ENCODE measurements at places on chromosomes 4 and X. TPM values are rescaled to one million over a fixed set of nuclear protein-coding genes. Genes with fewer than 3 reads are reported as not detected.

GRCh38 chrX:118212817-118213183 lies 96.2 kb upstream of the KLHL13 start:
- no peak overlapping the region for H3K27ac ChIP-seq
- H3K36me3 ChIP-seq: no peaks in the 10 kb centered on the region
- peaks cover 8% of the 10 kb centered on the region for H3K4me1 ChIP-seq
- peaks cover 2% of the 10 kb centered on the region for H3K27me3 ChIP-seq
- no peak for DNase-seq

Gene EDA2R
- total RNA-seq: 2.7 TPM

DNA sequence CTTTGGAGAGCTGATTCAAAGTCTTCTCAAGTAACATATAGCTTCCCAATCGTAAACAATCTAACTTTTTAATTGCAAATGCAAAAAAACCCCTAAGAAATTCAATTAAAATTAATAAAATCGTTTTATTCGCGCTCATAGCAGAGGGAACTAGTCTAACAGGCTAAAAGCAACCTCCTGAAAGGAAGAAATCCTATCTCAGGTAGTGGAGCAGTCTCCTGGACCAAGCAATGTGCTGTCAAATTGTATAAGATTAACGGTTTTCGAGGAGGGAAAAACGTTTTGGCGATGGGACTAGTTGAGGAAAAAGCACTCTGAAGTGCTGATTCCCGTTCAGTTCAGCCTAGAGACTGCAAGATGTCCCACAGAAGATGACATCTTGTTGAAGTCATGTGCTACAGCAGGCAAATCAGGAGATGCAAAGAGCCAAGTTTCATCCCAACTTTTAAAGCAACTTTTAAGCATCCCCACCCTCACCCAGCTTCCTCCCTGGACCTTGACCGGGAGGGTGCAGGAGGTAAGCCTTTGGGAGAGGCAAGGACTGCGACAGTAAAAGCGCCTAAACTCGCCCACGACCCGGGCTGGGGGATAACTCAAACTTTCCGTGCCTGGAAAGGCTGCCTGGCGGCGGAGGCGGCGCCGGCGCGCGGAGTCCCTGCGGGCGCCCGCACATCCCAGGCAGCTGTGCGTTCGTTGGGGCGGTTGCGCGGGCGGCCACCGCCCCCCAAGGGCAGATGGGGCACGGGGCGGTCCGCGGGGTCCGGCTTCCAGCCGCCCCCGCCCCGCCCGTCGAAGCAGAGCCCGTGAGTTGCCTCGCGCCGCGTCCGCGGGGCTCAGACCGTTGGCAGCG lies 784 bp downstream of the MAP7D3 start:
- no peaks in the 10 kb centered on the region for H3K27me3 ChIP-seq
- H3K27ac ChIP-seq: no peak overlapping the region
- peaks cover 1% of the 10 kb centered on the region for H3K36me3 ChIP-seq
- peaks cover 8% of the 10 kb centered on the region for H3K4me1 ChIP-seq

GRCh38 chr4:61011051-61011450 lies 189.1 kb upstream of the ADGRL3 start:
- H3K27ac ChIP-seq: no peak overlapping the region
- H3K4me1 ChIP-seq: no peaks in the 10 kb centered on the region

DNA sequence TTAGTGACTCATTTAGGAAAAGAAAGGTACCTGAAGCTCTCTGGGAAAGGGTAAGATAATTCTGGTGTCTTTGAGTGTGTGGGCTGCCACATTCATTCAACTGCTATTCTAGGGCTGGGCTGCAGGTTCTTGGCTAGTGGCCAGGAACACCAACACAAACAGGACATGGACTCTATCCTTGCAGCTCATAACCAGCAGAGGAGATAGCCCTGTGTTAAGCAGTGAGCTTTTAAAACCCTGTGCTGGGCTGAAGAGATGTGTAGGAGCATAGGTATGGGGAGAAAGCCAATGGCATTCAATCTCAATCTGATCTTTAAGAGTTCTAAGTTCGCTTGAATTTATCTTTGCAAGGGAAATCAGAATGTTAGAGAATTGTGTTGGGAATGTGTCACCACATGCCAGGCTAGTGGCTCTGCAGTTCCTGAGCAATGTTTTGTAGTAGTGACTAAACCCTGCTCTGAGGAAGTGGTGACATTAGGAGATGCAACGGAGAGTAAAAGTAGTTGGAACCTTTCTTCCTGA lies 39.2 kb downstream of the SGMS2 start:
- DNase-seq: no peak
- H3K36me3 ChIP-seq: no peaks in the 10 kb centered on the region
- no peak overlapping the region for H3K27ac ChIP-seq
- no peaks in the 10 kb centered on the region for H3K4me1 ChIP-seq

DNA sequence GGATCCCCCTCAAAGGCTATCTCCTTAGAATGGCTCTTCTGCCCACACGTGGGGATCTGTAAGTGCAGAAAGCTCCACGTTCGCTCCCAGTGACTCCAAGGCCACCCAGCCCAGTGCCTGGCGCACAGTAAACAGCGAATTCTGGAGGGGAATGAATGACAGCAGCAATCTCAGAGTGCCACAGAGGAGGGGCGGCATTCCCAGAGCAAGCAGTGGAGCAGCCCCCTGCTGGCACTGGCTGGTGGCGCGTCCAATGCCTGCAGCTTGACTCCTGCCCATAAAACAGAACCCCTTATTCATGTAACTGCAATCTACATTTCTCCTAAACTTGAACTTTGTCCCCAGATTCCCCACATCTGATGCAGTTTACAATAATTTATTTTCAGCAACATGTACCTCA lies 6.9 kb upstream of the HELT start:
- H3K27me3 ChIP-seq: peaks cover 67% of the 10 kb centered on the region
- no peak overlapping the region for H3K27ac ChIP-seq
- H3K4me3 ChIP-seq: no peak overlapping the region
- no peaks in the 10 kb centered on the region for H3K36me3 ChIP-seq

DNA sequence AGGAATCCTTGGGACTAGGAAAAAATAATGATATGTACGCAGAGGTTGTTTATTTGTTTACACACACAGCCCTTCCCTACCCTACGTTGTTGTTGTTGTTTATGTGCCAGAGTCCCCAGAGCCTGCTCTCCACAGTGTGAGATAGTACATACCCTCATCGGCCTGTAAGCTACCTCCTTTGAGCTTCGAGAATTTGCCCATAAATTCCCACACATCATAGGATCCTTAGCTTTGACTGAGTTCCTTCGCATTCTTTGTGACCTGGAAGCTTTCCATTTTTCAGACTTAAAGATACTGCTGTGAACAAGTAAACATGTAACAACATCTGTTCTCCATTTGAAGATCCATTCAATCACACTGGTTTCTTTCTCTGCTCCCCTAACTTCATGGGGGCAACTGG lies 114.5 kb downstream of the IRF2 start:
- DNase-seq: no peak
- H3K27me3 ChIP-seq: no peaks in the 10 kb centered on the region
- H3K27ac ChIP-seq: no peak overlapping the region
- H3K36me3 ChIP-seq: no peaks in the 10 kb centered on the region

GRCh38 chr4:180164799-180165198 lies 2078.4 kb upstream of the TENM3 start:
- no peak overlapping the region for H3K27ac ChIP-seq
- DNase-seq: no peak
- no peak overlapping the region for H3K4me3 ChIP-seq
- no peaks in the 10 kb centered on the region for H3K4me1 ChIP-seq

- DNase-seq: no peak
- no peaks in the 10 kb centered on the region for H3K27me3 ChIP-seq
Observed at GRCh38 chr4:152301381-152301780, 234.5 kb downstream of the FBXW7 start.

DNA sequence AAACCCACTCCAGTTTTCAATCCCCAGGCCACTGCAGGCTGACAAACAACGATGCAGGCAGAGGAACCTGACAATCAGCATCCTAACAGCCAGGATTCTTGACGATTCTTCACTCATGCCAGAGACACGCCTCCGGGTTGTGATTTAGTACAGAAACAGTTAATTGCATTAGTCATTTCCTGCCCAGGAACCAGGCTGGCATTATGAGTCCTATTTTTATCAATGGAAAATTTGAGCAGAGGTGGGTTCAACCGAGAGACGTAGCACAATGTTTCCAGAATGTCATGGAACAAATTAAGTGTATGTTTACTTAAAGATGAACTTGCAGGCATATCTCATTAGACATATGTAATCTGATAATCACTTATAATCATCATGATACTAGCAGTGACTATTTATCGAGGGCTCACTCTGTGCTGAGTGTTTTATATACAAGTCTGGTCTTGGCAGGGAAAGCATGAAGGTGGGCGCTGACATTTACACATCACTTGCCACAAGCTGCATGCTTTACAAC lies 159.7 kb downstream of the NSUN7 start:
- no peaks in the 10 kb centered on the region for H3K27me3 ChIP-seq
- peaks cover 14% of the 10 kb centered on the region for H3K4me1 ChIP-seq
- H3K36me3 ChIP-seq: no peaks in the 10 kb centered on the region
- DNase-seq: peak; percentile 28
- no peak overlapping the region for H3K4me3 ChIP-seq

- no peaks in the 10 kb centered on the region for H3K36me3 ChIP-seq
- no peaks in the 10 kb centered on the region for H3K4me1 ChIP-seq
Observed at GRCh38 chr4:141455651-141456050, 180.7 kb upstream of the IL15 start.

GRCh38 chrX:110955706-110956105 lies 140.3 kb upstream of the PAK3 start:
- H3K4me3 ChIP-seq: no peak overlapping the region
- no peaks in the 10 kb centered on the region for H3K27me3 ChIP-seq
- H3K27ac ChIP-seq: no peak overlapping the region
- H3K4me1 ChIP-seq: no peaks in the 10 kb centered on the region

- H3K36me3 ChIP-seq: no peaks in the 10 kb centered on the region
- DNase-seq: no peak
- H3K27ac ChIP-seq: no peak overlapping the region
Observed at GRCh38 chr4:171517883-171518282, 295.3 kb upstream of the GALNTL6 start.

GRCh38 chrX:37998586-37999262 lies 7.6 kb upstream of the SYTL5 start:
- DNase-seq: no peak
- H3K27ac ChIP-seq: no peak overlapping the region

Gene CRMP1
- not detected for total RNA-seq

DNA sequence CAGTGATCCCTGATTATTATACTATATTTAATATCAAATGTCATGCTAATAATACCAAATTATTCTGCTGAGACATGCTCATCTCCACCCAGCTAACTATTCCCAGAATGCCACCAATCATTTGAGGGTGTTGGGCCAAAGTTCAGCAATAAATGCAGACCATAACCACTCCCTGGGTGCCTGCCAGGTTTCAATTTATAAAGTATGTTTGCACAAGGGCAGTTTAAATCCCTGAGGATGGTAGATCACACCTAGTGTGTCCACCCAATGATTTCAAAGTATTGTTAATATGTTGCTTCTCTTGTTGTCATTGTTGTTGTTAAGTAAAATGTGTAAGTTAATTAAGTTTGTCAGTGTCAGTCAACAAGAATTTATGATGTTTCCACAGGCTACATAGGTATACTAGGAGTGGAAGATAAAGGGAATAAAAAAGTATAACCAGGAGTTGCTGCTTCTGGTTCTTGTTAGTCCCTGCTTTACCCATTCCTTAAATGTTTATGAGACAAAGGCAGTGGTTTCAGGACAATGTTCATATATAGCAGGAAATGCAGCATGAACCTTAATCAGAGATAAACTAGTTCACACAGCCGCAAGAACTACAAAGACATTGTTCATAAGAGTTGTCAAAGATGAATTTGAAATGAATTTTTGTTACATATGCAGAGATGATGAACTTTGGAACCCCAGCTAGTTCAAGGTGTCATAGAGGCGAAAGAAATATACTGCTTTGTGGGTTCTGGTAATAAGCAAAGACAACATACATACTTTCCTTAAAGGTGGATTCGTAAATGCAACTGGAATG lies 25.5 kb downstream of the HPGD start:
- no peak for DNase-seq
- peak overlapping the region; percentile 35 for H3K4me3 ChIP-seq
- peak overlapping the region; percentile 24 for H3K27ac ChIP-seq
- peaks cover 14% of the 10 kb centered on the region for H3K36me3 ChIP-seq

Gene OPHN1
- 0.05 TPM for total RNA-seq

Gene CT45A1
- not detected for total RNA-seq

DNA sequence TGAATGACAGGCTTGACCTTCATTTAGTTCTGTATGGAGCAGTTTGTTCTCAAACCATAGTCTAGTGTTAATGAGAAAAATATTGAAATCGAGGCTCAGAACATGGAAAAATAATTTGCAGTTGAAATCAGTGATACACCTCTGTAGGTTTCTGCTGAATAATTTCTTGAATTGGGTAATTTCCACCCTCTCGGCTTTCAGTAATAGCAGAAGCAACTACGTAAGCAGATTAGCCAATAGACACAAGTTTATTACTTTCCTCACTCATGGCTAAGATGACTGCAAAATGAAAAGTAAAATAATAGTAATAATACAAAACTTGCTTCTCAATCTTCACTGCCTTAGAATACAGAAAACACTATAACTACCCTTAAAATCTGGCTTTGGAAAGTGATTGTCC lies 46.0 kb downstream of the USP38 start:
- H3K4me3 ChIP-seq: no peak overlapping the region
- no peak overlapping the region for H3K27ac ChIP-seq
- H3K4me1 ChIP-seq: no peaks in the 10 kb centered on the region
- no peak for DNase-seq
- H3K36me3 ChIP-seq: peaks cover 1% of the 10 kb centered on the region

Gene ADH1B
- total RNA-seq: not detected

Data from activated CD8-positive, alpha-beta T cell treated with anti-CD3 and anti-CD28 coated beads, Interleukin-2, amount 10 ng/mL, durations not matched to agents 7 days and 5 days (primary cell).